Heart right ventricle (tissue), 16 donors: ENCODE measurements at places on chromosomes 1 and 21.

DNA sequence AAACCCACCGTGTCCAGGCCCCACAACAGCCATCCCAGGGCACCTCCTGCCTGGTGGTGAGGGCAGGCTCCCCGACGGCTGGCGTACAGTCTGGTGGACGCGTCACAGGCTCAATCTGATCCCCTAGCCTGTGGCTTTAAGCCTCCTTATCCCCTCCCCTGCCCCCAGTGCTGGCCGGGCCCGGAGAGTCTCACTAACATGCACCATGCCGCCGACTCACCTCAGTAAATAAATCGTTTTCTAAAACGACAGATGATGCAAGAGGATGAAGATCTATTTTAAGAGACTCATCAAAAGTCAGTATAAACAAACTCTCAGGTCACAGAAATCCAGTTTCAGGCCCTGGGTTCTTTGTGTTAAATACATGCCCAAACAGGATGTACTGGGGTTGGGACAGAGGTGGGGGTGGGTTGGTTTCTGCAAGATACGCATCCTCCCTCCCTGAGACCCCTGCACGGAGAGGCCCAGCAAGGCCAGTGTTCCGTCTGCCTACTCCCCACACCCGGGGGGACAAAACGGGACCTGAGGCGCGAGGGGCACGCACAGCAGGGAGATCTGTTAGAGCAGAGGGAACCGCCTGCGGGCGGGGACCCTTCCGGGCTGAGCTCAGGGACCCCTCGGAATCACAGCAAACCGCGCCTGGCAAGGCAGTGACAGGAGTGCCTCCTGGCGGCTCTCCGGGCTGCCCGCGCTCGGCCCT is 3.1 kb downstream of the PANK4 start:
- DNase-seq, result no peak

- no peak for DNase-seq
Observed at GRCh38 chr1:100567062-100567461, 29.1 kb downstream of the GPR88 start.

DNA sequence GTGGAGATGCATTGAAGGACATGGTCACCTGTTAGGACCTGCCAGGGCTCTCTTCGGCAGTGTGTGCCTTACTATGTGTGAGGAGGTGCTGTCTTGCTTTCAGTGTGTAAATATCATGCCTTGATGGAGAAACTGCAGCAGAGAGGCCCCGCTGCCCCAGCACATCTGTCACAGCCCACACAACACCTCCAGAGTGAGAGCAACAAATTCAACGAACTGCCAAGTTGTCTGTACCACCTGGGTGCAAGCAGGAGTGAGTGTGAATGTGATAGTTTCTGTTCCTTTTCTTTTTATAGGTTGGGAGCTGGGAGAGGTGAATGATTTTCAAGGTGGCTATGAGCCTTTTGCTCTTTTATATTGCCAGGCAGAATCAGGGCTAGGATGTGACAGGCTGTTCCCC is 114.6 kb upstream of the KIAA0040 start:
- no peak for DNase-seq

DNA sequence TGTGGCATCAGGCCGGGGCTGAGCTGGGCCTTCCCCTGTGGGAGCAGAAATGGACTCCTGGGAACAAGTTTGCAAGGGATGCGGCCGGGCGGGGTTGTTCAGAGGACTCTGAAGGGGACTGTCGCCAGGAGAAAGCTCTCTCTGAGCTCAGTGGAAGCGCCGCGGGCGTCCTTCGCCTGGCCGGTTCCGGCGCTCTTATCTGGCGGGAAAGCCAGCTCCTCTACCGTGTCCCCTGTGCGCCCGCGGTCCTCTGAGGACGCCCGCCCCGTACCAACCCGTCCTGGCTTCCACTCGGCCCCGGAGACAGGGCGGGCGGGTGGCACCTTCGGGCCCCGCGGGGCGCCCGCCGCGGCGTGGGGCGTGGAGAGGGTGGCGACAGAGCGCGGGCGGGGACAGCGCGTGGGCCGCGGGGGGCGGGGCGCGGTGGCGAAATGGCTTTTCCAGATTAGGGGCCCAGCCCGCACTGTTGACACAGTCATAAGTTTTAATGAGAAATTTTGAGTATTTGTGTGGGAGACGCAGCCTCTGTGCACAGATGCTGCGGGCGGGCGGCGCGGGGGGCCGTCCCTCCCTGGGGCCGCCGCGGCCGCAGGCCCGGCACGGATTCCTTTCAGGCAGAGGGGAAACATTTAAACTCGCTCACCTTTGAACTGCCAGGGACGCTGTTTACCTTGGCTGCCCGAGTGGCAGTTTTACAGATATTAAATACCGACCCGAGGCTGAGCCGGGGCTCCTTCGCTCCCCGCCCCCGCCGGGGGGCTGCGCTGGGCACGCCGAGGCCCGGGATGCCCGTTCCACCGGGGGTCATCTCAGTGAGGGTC is 70.2 kb downstream of the FOXD2 start:
- DNase-seq, result peak; percentile 25

GRCh38 chr21:33901412-33902288 is 14.0 kb downstream of the ATP5PO start:
- peak; percentile 26 for DNase-seq

GRCh38 chr1:159088546-159089183 is 12.1 kb upstream of the AIM2 start:
- DNase-seq, result no peak

- no peak for DNase-seq
Observed at GRCh38 chr1:3271866-3272265, 182.6 kb upstream of the ARHGEF16 start.

DNA sequence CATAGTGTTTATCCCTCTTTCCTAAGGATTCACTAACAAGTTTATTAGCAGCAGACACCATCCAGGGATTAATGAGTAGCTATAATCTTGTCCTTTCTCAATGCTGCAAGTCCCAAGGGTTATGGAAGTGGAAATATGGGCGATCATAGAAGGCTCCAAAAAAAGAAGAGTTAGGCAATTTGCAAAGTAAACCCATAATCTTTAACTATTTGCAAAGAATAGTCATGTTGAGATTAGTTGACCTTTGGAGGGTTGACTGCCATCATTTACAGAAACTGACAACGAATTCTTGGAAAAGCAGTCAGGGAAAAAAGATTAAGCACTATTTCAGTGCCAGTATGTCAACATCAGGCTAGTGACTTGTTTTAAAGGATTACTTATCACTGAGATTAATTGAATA is 169.9 kb downstream of the KCNT2 start:
- no peak for DNase-seq

DNA sequence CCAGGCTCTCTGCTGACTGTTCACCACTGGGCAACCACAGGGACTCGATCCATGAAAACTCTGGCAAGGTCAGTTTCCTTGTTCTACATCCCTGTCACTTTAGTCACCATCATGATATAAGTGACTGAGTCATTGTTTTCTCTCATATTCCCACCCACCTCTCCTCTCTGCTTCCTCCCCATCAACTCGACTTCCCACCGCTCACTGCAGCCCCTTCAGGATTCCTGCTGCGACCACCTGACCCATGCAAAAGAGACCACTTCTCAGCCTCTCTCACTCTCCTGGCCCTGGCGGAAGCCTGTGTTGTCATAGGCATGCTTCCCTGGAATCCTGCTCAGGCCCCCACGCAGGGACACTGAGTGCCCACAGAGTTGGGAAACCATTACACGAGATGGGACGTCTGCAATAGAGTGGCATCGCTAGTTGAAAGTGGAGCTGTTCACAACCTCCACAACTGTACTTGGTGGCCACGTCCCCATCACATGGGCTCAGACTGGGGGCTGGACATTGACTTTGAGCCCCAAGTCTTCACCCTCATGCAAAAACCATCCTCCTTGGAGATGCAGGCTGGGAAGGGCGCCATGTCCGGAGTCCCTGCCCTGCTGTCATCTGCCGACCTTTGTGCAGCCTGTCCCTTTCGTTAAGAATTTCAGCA is 1.8 kb upstream of the TFF2 start:
- DNase-seq, result no peak

- peak; percentile 17 for DNase-seq
Observed at GRCh38 chr1:62687421-62687902, 724 bp downstream of the DOCK7 start.

DNA sequence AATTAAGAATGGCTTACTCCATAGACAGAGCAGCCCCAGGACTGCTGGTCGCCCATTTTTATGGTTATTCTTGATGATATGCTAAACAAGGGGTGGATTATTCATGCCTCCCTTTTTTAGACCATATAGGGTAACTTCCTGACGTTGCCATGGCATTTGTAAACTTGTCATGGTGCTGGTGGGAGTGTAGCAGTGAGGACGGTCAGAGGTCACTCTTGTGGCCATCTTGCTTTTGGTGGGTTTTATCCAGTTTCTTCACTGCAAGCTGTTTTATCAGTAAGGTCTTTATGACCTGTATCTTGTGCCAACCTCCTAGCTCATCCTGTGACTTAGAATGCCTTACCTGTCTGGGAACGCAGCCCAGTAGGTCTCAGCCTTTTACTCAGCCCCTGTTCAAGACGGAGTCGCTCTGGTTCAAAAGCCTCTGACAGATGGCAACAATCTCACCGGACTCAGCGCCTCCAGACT is 5.2 kb upstream of the AGPAT3 start:
- no peak for DNase-seq

DNA sequence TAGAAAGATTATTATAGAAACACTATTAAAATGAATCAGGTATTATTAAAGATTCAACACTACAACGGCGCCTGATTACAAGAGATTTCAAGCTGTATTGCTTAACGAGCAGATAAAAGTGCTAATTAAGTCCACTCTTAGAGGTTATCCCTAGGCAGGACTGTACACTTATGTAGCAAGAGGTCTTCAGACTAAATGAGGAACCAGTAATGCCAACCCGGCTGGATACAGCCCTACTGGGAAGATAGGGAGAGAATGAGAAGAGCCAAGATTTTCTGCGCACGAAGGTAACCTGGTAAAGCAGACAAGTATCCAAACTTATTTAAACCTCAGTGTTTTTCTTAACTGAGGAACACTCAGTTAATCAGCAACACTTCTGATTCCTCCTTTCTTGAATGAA is 115.7 kb upstream of the HIVEP3 start:
- no peak for DNase-seq

DNA sequence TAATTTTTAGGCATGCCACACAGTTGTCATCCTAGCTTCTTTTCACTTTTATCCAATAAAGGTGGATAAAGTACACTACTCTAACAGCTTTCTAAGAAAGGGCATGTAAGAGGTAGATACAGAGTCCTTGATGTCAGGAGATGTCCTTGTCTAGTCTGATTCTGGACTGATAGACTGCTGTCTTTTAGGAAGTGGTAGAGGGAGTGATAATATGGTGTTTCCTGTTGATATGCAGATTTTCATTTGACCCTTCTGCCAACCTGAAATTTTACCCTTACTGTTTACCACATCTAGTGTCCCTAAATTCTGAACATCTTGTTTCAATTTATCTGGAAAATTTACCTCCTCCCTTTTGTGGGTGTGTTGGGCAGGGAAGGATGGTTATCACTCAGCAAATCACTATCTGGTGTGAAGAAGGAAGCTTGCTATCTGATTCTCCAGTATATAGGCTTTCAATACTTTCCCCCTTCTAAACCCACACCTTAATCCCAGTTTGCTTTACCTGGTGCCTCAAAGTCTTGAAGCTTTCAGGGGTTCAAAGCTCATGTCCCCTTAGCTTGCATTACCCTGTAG is 354.9 kb upstream of the SNX7 start:
- no peak for DNase-seq

DNA sequence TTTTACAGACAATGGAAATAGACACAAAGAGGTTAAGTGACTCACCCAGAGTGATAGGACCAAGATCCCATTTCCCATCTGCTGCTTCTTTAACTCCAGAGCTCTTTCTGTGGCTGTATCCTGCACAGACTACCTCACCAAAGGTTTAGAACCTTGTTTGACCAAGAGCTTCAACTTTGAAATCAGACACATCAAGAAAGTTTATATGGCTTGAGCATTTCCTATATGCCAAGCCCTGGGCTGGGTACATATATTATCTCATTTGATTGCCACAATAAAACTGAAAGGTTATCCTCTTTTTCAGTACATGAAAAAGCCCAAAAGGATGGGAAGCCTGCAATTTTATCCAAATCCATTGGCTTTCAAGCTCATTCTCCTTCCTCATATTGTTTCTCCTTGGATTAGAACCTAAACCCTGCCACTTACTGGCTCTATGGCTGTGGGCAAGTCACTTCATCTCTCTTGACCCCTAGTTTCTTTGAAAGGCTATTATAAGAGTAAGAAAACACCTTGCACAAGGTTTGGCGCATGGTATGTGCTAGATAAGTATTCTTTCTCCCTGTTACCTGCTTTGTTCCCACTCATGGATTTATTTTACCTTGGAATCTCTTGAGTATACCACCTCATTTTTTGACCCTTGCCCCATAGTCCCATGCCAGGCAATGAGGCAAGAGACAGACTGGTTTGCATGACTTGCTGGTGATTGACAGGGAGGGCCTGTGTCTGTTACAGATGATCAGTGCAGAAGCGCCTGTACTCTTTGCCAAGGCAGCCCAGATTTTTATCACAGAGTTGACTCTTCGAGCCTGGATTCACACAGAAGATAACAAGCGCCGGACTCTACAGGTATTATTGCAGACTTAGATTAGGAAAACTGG is 34.5 kb upstream of the KCNQ4 start:
- no peak for DNase-seq

GRCh38 chr1:46596846-46597245 is 7.2 kb downstream of the MKNK1 start:
- DNase-seq, result no peak
